ENCODE measurements at places on chromosomes 5 and 9. TPM values are rescaled to one million over a fixed set of nuclear protein-coding genes. Genes with fewer than 3 reads are reported as not detected.
A peak's percentile ranks its signal among the peaks of the same experiment; 100 is the strongest.

The BTNL3 gene
- total RNA-seq, result not detected

The PCDHGA6 gene
- 2.6 TPM for total RNA-seq

The TOR4A gene
- total RNA-seq, result 7.3 TPM

The NME5 gene
- total RNA-seq, result 0.74 TPM

The LOX gene
- 2.8 TPM for total RNA-seq

The ANKRD18A gene
- total RNA-seq, result 12.9 TPM

DNA sequence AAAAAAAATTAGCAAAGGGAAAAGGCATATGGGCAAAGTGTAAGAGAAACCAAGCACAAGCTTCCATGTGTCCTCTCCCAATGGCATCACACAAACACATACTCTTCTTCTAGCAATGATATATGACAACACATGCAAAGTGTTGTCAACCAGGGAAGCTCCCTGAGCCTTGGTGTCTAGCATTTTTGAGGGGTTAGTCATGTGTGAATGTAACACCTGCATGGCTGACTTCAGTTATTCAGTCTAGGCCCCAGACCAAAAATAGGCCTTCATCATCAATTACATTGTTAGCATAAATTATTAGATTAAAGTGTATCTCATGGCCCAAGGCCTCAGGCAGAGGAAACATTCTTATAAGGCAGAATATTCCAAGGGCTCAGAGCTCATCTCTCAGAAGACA is 450.0 kb downstream of the TLE1 start:
- DNase-seq, result no peak

GRCh38 chr9:82234160-82234943 is 245.8 kb downstream of the SPATA31D1 start:
- DNase-seq, result no peak

DNA sequence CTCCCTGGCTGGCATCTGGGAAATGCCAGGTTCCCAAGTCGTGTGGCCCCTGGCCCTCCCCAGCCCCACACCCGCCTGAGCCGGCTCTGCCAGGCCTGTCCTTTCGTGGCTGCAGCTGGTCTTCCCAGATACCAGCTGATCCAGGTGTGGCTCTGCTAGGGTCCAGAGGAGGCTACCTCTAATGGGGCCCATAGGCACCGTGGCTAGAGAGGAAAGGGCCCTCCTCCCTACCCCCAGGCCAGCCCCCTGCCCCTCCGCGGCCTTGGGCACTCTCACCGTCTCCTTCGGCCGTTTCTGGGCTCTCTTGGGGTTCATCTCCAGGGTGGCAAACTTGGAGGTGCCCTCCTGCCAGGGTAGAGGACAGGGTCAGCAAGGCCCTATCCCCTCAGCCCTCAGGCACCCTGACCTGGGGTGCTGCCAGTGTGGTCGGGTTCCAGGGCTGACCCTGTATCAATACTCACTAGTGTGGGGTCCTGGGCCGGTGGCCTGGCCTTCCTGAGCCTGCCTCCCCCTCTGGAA is 17.0 kb downstream of the RALGDS start:
- no peak for DNase-seq

GRCh38 chr9:128393145-128393775 is 22.1 kb downstream of the URM1 start:
- DNase-seq, result peak; percentile 70

DNA sequence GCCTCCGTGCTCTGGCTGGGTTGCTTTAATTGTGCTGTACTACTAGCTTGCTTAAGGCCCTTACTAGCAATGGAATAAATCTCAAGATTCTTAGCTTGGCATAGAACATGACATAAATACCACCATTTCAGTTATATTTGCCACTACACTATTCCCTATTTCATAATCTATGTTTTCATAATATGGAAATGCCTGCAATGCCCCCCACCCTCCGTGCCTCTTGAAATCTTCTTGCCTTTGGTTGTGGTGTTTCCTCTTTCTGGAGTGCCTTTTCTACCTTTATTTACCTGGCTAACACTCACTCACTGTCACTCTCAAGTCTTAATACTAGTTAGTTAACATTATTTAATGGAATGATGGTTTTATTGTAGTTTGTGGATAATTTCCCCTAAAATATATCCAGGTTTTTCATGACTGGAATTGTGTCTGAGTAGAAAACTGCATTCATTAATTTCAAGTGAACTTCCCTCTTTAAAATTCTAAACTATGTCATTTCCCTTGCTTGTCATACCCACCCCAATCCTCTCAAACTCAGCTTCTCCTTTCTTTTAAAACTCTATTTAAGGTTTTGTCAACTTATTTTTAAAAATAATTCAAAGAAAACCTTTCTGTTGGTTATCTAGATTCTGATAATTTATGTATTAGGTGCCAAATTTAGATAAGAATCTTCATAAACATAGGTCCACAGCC is 521.7 kb upstream of the DAB2 start:
- no peak for DNase-seq

GRCh38 chr9:80066931-80067330 is 495.2 kb downstream of the TLE4 start:
- DNase-seq, result no peak

GRCh38 chr5:33975852-33976251 is 8.6 kb downstream of the SLC45A2 start:
- no peak for DNase-seq
